ENCODE measurements at places on chromosomes 16 and 17.

- no peak for DNase-seq
Measured at GRCh38 chr17:59766491-59766890, 59.0 kb downstream of the VMP1 start.

GRCh38 chr17:4488989-4489595, 9.6 kb upstream of the SPNS2 start:
- DNase-seq, result no peak

- no peak for DNase-seq
Measured at GRCh38 chr16:9089660-9090059, 1.8 kb upstream of the HAPSTR1 start.

DNA sequence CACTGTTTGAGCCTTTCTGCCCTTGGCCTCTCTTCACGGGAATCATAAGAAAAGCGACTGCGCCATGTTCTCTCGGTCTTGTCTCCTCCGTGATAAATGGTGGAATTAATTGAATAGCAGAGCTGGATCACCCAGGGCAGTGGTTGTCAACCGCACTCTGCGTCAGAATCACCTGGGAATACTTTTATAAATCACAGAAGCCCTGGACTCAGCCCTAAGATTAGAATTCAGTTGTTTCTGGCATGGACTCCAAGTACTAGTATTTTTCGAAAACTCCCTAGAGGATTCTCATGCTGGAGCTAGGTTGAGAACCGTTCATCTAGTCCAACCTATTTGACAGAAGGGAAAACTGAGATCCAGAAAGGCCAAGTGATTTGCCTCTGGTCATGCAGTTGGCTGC, 64.1 kb downstream of the SPACA3 start:
- DNase-seq, result no peak

- DNase-seq, result peak; percentile 77
Measured at GRCh38 chr17:75031972-75032719, 14.6 kb downstream of the ATP5PD start.

GRCh38 chr16:17001471-17001870, 469.3 kb downstream of the XYLT1 start:
- no peak for DNase-seq

- DNase-seq, result no peak
Measured at GRCh38 chr17:62717889-62718288, 90.2 kb downstream of the MARCHF10 start.
